Activated CD8-positive, alpha-beta memory T cell treated with anti-CD3 and anti-CD28 coated beads for 48 hours (primary cell): ENCODE measurements at places on chromosomes 3 and 15.

GRCh38 chr15:41561777-41562145, 2.7 kb downstream of the TYRO3 start:
- no peak for DNase-seq

DNA sequence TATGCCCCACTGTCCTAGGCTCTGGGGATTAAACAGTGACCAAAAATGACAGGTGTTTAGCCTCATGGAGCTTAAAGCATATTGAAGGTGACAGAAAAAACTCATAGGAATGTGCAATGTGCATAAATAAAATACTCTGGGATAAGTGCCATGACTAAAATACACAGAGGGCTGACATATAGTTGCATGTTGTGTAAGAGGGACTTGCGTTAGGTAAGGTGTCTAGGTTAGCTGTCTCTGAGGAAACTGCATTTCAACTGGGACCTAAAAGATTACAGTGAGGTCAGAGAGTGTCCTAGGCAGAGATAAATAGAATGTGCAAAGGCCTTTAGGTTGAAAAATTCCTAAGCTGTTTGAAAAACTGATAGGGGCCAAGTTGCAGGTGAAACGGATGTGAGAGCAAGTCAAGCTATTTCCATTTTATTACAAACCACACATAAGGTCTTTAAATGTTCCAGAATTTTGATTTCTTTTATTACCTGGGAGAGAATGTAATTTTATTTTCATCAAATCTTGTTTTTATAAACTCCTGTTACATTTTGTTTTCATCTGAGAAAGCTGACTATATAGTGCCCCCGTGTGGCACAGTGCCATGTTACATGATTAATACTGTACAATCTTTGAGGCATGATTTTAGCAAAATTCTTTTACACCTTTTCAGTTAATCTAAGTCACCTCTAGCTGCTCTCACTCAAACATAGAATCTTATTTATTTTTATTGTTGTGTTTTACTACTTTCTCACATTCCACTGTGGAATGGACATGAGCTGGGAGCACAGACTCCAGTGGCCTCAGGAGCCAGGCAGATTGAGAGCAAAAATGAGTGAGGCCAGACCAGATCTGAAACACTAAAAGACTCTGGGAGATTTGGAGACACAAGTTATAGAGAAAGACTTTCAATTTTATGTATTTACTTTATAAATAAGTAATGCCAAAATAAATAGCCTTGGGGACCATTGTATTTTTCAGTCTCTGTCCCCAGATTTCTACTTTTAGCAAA, 259.6 kb upstream of the ZNF717 start:
- DNase-seq, result no peak

GRCh38 chr15:98621021-98621420, 27.3 kb upstream of the IGF1R start:
- no peak for DNase-seq

- no peak for DNase-seq
These were observed 387.2 kb upstream of the SGO1 start for GRCh38 chr3:20573175-20573574.

- DNase-seq, result no peak
These were observed 75.0 kb upstream of the CNTN6 start for GRCh38 chr3:1017870-1018269.

DNA sequence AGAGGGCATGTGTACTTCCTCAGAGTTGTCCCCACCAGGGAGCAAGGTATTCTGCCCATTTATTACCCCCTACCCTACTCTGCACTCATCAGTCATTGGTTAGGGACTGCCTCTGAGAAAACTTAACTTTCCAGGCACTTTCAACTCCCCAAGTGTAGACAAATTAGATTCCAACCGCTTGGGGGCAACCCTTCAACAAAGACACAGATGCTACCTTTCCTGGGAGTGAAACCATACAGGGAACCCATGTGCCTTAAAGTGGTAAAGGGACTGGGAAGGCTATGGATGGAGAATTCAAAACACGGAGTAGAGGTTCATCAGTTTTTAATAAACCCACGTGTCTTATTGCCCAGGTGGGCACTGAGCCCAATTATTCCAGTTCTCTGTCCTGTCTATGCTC, 19.4 kb upstream of the UBE2E2 start:
- DNase-seq, result no peak

DNA sequence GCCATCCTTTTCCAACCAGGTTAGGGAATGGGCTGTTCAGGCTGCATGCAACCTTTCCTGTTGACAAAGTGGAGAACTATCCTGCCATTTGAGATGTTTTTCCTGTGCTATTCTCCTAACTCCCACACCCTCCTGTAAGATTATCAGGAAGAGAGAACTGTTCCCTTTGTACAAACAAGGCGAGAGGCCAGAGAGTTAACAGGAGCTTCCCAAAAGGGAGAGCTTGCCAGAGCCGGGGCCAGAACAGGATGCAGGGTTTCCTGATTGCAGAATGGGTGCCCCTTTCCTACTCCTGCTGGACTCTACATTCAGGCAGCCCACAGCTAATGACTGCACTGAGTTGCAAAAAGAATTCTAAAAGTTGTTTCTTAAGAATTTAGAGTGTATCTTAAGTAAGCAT, 17.1 kb downstream of the PML start:
- no peak for DNase-seq

- DNase-seq, result no peak
These were observed 157.4 kb downstream of the SSR3 start for GRCh38 chr3:156397534-156397933.

DNA sequence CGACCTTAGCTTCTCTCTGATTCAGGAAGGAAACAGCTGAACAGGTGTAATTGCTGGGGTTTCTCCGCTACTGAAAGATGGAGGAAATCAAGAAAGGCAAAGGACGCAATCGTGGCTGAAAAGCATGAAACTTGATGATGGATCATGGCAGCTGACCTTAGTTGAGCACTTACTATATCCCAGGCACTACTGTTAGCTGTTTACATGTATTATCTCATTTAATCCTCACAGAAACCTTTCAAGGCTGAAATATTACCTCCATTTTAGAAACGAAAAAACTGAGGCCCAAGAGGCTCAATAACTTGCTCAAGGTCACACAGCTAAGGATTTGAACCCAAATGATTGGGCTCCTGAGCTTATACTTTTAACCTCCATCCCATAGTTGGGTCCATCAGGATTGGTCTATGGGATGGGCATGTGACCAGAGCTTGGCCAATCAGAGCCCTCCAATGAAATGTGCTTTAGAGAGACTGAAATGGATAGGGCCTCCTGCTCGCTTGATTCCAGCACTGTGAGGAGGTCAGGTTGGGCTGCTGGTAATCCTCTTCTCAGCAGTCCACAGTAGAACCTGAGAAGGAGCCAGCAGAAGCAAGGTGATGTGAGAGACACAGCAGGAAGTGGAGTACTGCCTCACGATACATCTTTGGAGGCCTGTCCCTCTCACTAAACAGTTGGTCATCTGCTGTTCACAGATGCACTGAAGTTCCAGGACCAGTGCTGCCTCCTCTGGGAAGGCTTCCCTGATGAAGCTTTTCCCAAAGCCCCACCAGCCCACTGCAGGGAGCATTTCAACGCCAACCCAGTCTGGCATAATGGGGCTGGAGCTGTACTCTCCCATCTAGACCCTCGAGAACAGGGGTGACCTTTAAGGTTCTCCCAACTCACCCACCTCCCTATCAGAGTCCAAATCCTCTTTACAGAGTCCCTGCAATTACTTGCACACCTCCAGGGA, 10.4 kb downstream of the CLN6 start:
- DNase-seq, result no peak

GRCh38 chr3:168951884-168952283, 711.6 kb downstream of the MECOM start:
- DNase-seq, result no peak

- DNase-seq, result no peak
These were observed 70.3 kb downstream of the SENP2 start for GRCh38 chr3:185656321-185656840.

DNA sequence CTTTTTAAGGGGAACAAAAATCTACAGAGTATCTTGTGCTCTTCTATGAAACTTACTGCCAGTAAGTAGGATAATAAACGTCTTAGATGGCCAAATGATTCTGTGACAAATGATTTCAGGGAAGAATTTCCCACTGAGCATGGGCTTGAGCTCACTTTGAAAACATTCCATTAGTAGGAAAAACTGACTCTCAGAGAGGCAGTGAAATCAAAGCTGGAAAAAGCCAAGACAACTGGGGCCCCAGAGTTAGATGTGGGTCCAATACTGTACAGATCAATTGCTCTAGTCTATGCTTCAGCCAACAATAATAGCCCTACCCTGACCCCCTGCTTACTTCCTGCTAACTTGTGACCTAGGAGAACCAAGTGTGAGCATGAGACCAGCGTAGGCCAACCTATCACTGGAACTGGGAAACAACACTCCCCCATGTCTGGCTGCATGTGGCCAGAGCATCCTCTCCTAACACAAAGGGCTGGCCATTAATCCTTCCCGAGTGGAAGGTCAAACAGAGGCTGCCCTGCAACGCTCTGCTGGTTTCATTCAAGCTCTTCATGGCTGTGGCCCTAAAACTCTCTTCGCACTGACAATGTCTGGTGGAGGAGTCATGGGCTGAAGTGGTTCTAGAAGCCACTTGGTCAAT, 68.8 kb downstream of the FOXB1 start:
- no peak for DNase-seq

DNA sequence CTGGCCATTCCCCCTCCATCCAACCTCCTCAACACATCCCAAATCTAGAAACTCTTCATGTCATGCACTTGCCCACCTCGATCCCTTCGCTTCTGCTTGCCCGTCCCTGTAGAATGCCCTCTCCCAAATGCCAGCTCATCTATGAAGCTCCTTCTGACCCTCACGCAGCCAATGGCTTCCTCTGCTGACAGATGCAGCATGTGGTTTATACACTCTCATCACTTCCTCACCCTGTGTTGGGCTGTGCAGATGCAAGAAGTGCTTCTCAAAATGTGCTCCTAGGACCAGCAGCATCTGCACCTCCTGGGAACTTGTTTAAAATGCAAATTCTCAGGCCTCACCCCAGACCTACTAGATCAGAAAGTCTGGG, 51.7 kb downstream of the SEMA5B start:
- DNase-seq, result no peak

DNA sequence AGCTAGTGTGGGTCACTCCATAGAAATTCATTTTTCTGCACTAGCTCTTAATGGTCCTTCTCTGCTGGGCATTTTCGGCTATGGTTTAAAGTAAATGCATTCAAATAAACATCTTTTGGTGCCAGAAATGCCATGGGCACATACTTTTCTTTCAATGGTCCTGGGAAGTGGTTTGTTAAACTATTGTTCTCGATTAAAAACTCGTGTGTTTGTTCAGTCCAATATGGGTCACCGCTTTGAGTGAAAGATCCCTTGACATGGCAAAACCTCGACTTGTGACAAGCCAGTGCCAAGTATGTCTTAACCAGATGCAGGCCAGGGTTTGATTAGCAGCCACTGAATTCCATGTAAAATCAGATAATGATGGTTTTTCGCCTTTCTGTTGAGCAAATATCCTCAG, 331.9 kb upstream of the WNT5A start:
- no peak for DNase-seq

GRCh38 chr15:47412136-47412535, 305.2 kb upstream of the SEMA6D start:
- no peak for DNase-seq

GRCh38 chr3:183328823-183329222, 75.8 kb downstream of the B3GNT5 start:
- DNase-seq, result no peak

- no peak for DNase-seq
These were observed 36.5 kb downstream of the KLF15 start for GRCh38 chr3:126320517-126321293.

GRCh38 chr15:34297059-34297458, 40.5 kb downstream of the SLC12A6 start:
- no peak for DNase-seq

DNA sequence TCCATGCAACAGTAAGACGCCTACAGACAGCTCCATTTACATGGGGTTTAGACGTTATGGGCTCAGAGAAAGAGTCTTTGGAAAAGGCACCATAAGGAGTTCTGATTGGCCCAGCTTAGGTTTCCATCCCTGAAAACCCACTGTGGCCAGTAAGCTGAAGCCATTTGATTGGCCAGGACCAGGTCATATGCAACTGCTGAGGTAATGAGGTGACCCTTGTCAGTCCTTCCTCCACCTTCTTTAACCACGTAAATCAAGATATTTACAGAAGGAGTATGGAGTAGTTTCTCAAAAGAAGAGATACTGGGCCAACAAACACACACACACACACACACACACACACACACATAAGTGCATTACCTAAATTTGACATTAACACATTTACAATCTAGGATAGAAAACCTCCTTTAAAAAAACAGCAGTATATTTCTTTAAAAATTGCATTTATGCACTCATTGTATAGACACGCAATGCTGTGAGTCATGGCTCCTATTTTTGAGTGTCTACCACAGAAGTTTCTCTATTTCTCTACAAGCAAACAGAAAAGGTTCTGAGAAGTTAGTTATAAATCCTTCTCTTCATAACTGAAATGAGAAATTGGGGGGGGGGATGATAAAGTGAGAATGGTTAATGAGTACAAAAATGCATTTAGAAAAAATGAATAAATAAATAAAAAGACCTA, 16.3 kb upstream of the MB21D2 start:
- no peak for DNase-seq

DNA sequence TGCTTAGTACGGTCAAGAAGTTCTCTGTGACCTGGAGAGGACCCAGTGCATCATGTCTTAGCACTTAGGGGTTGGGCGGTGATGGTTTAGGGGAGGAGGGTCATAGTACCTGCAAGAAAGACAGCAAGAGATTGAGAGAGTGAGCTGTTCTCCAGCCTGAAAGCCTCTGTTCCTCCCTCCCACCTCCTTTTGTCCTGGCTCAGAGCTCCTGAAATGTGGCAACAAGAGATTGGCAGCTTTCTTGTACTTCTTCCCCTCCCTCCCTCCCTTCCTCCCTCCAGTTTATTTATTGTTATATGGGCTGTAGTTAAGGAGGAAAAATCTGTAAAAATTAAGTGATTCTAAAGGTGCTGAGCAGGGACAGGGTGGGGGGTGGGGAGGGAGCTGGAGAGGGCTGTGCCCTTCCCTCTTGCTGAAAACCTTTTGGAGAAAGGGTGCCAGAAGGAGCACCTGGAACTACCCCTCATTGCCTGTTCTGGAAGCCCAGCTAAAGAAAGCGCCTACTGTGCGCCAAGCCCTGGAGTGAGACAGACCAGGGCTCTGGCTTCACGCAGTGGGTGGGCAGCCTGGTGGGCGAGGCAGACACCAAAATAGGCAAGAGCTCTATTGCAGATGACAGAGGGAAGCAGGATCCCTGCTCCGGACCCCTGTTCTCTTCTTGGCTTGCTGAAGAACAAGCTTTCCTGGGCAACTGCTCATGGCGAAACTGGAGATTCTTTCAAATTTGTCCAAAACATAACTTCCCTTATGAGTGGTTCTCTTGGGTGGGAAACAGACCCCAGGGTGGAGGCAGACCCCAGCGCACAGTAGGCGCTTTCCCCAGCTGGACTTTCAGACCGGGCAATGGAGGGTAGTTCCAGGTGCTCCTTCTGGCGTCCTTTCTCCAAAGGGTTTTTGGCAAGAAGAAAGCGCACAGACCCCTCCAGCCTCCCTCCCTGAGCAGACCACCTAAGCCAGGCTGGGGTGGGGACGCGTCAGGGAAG, 35.6 kb downstream of the LINGO1 start:
- DNase-seq, result no peak
